ENCODE measurements at places on chromosomes 12 and 14.

- DNase-seq: no peak
Measured at GRCh38 chr14:104481323-104481722, 98.2 kb upstream of the C14orf180 start.

GRCh38 chr12:27198036-27198435, 46.0 kb upstream of the STK38L start:
- DNase-seq: no peak

- DNase-seq: peak; percentile 77
Measured at GRCh38 chr12:70660620-70661219, 23.5 kb upstream of the PTPRB start.

DNA sequence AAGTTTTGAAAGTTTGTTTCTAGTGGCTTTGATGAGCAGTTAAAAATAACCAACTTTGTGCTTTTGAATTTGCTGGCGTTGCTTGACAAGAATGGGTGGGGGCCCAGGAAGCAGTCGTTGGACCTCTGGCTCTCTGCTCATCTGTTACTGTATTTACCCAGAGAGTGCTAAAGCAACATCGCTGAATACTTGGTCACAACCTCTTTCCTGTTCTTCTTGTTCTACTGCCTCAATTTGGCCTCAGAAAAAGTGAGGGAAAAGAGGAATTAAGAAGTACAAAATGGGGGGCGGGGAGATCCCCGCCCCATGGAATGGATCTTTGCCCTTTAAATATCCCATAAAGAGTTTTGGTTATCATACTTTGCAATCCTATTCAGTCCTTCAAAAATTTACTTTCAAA, 221.5 kb upstream of the G2E3 start:
- DNase-seq: no peak

GRCh38 chr12:76915361-76916169, 36.7 kb upstream of the CSRP2 start:
- DNase-seq: no peak

- no peak for DNase-seq
Measured at GRCh38 chr12:130086248-130086647, 76.0 kb upstream of the FZD10 start.

- DNase-seq: no peak
Measured at GRCh38 chr12:88579161-88579517, 1.1 kb downstream of the KITLG start.

DNA sequence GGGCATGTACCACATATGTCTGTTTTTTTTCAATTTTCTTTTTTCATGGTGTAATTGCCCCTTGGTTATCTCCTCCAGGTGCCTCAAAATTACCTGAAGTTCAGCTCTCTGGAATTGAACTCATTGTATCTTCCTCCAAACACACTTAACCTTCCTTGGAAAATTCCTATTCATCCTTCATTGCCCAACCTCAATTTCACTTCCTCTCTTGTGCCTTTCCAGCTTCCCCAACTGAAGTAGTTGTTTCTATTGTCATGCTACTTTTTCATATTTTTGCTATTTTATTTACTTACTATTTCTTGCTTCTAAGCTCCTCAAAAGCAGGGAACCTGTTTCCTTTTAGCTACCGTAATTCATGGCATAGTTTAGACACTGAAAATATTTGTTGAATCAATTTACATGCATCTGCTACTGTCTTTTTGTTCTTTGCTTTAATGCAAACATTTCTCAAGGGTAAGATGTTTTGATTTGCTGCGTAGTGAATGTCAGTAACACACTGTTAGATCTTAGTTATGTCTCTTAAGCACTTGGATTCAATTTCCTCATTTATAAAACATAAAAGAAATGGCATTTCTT, 37.0 kb upstream of the STXBP6 start:
- DNase-seq: no peak

GRCh38 chr14:50402965-50403364, 6.3 kb upstream of the CDKL1 start:
- DNase-seq: no peak

DNA sequence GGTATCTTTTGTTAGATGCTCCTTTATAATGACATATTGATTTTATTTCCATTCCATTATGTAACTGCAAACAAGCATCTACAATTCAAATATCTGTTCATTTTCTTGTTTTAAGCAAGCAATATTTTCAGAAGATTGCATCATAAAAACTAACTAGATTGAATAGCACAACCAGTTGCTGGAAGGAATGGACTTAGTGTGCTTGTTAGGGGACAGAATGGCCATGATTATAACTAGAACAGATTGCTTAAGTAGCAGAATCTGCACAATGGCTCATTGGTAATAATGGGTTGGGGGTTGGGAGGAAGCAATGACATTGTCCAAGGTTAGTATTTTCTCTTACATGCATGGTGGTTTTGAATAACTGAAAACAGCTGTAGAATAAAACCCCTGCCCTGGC, 939.5 kb downstream of the SLC16A7 start:
- DNase-seq: no peak

- DNase-seq: no peak
Measured at GRCh38 chr12:68896881-68897540, 36.0 kb downstream of the CPM start.

DNA sequence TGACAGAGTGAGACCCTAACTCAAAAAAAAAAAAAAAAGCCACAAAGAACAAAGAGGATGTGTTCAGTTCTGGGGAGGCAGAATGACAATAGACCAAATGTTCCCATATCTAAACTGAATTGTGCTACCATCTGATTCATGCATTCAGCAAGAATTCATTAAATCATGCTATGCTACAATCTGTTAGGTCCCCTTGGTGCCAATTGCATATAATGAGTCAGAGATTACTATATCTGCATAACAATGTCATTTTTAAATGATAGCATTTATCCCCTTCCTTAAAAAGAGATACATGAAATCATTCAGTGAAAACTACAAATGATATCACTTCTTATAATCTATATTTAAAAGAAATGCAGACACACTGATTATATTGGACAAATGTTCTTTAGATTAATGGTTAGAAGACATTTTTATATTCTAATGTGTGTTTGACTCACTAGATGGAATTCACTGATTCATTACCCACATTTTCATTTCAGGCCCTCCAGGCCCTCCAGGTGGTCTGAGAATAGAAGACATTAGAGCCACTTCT, 207.6 kb upstream of the PDZRN4 start:
- DNase-seq: no peak

DNA sequence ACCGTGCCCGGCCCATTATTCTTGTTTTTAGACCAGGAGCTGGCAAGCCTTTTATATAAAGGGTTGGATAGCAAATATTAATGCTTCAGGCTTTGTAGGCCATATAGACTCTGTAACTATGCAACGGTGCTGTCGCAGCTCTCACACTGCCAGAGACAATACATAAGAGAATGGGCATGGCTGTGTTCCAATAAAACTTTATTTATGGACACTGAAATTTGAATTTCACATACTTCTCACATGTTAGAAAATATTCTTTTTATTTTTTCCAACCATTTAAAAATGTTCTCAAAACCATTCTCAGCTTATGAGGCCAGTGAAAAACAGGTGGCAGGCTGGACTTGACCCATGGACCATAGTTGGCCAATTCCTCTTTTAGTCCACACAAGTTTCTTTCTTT, 13.0 kb upstream of the CDK2AP1 start:
- DNase-seq: no peak

- DNase-seq: no peak
Measured at GRCh38 chr12:2722806-2723205, 72.0 kb upstream of the FKBP4 start.

DNA sequence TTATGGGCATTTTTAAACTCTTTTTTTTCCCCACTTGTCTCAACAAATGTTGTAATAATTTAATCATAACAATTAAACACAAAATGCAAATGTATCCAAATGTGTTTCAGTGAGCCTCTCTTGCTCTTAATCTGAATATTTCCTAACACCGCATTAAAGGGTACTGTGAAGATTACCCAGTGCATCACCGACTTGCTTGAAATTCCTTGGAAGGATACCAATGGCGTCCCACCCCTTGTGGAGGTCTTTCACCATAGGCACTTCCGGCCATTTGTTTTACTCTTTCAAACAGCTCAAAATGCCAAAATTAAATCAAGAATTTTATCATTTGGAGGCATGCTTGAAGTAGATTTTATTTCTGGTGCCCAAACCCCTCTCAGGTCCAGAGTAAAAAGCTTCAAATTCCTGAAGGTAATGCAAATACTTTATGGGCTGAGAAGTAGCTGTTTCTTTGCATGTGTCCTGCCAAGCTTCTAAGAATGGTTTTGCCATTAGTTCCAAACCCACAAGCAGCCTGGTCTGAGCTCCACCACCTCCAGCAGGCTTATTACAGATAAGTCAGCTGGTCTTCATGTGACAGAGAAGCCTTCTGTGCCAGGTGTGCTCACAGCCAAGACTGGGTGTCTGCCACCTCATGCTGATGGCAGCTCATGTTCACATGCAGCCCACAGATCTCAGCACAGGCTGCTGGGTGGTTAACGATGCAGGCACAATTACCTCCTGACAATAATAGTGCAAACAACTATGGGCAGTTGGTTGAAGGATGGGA, 16.4 kb upstream of the NUDT4 start:
- peak; percentile 32 for DNase-seq

- DNase-seq: no peak
Measured at GRCh38 chr14:53651096-53651740, 305.4 kb downstream of the BMP4 start.

DNA sequence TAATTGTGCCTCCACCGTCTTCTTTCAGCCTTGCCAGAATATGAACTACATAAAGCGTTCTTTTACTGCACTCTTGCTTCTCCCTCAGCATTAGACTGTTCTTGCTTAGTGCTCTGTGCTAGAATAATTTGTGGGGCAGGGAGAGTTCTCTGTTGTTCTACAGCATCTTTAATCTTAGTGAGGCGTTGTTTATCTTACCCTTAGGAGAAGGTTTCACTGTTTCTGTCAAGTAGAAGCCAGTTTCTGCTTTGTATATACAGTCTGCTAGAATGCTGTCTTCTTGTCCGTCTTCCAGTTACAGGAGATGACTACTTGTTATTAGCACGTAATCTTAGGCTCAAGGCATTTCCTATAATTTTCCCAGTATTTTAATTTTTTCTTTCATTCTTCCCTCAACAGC, 458.0 kb downstream of the FLRT2 start:
- DNase-seq: no peak

GRCh38 chr14:75525969-75526368, 3.7 kb downstream of the BATF start:
- DNase-seq: no peak

GRCh38 chr12:642633-643474, 20.4 kb downstream of the NINJ2 start:
- peak; percentile 84 for DNase-seq

- peak; percentile 30 for DNase-seq
Measured at GRCh38 chr12:71755146-71755892, 656 bp downstream of the RAB21 start.

DNA sequence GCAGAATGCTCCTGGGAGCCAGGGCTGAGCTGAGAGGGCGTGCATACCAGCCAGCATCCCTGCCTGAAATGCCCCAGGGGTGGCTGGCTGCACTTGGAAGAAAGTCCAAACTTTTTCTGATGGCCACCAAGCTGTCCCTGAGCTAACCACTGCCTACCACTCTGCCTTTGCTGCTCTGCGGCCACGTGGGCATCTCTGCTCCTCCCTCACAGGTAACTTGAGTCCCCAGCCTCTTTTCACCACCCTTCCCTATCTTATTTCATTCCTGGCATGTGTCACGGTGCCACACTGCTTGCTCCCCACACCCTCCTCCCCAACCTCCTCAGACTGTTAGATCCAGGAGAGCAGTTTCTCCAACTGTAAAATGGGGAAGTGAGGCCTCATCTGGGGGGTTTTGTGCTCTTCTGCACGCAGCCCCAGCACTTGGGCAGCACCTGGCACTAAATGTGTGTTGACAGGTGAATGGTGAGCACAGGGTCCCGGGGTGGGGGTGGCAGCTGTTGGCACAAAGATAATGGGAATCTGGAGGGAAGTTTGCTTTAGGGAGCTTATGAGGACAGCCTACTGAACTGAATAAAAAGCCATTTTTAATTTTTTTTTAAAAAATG, 113.0 kb downstream of the GLT1D1 start:
- DNase-seq: no peak

DNA sequence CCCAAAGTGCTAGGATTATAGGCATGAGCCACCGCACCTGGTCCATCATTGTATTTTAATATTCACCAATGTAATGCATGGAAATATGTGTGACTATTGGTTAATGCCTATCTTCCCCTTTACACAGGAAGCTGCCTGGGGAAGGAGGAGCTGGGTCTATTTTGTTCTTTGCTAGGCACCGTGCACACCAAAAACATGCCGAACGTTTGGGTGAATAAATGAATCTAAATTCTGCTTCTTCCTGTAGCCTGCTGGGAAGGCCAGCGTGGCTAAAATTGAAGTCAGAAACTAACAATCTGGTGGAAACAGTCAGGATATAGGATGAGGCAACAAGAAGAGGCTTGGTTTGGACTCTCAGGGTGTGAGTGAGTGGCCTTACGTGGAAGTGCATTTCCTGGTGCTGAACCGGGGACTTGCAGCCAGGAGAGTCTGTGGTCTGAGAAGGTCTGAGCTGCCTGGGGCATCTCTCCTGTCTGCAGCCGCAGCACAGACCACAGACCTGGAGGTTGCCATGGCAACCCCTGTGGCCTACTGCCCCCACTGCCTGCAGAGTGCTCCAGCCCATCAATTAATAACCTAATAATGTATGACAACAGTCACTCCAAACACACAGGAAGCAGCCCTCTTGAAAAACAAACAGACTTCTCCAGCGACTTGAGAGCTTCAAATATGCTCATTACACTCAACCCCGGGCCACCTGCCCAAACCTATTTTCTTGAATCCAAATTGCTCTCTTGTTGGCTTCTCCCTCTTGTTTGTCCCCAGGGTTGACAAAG, 5.5 kb upstream of the GPR68 start:
- peak; percentile 93 for DNase-seq

GRCh38 chr14:74571901-74572725, 39.9 kb downstream of the LTBP2 start:
- DNase-seq: no peak

DNA sequence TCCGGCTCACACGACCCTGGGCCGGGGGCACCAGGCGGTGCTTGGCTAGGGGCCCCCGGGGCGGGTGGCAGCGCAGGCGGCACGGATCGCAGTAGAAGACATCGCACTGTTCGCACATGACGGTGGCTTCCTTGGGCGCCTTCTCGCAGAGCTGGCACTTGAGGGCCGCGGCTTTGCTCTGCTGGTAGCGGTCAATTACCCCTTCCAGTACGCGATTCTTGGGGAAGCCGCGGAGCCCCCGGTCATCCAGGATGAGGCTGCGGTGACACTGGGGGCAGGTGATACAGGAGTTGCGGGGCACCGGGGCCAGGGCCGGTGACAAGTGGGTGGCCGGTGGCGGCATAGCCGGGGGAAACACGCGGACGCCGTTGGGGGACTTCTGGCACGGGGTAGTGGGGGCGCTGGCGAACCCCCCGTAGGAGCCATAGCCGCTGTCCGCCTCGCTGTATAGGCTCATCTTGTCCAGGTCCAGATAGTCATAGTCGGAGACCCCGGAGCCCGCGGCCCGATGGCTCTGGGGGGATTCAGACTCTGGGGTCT, 553 bp downstream of the TRIM9 start:
- no peak for DNase-seq

GRCh38 chr14:59565087-59565486, 11.5 kb downstream of the CCDC175 start:
- no peak for DNase-seq
